Uterine smooth muscle cell (primary cell): ENCODE measurements at places on chromosomes 1 and 21. TPM values are rescaled to one million over a fixed set of nuclear protein-coding genes. Genes with fewer than 3 reads are reported as not detected.

DCDC2B gene
- 0.12 TPM in 1 of 2 replicates, not detected in the other for total RNA-seq

HTR6 gene
- under 0.01 TPM in 1 of 2 replicates, not detected in the other for total RNA-seq

EDARADD gene
- total RNA-seq: 0.25 and 0.55 TPM in 2 replicates

SPRR1A gene
- not detected in 2 replicates for total RNA-seq

LMOD1 gene
- 8.0 and 19.4 TPM in 2 replicates for total RNA-seq

ORC1 gene
- 3.4 and 13.4 TPM in 2 replicates for total RNA-seq
